ENCODE measurements at places on chromosomes 1 and 21.
A peak's percentile ranks its signal among the peaks of the same experiment; 100 is the strongest.

DNA sequence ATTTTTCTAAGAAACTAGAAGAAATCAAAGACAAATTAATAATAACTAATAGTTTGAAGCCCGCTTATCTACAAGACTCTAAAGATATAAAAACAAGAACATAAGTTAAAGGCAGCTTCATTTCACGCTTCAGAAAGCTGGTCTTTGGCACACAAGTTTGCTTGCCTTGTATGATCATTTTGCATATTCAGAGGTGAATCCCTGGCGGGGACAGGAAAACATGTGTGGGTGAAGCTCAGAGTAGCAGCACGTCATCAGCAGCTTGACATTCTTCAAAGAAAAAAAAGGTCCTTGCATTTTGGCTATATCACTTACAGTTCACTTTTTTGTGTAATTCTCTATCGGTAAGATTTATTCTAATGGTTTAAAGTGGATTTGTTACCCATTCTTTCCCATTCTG, 1911.8 kb downstream of the MRPL39 start:
- DNase-seq: no peak

DNA sequence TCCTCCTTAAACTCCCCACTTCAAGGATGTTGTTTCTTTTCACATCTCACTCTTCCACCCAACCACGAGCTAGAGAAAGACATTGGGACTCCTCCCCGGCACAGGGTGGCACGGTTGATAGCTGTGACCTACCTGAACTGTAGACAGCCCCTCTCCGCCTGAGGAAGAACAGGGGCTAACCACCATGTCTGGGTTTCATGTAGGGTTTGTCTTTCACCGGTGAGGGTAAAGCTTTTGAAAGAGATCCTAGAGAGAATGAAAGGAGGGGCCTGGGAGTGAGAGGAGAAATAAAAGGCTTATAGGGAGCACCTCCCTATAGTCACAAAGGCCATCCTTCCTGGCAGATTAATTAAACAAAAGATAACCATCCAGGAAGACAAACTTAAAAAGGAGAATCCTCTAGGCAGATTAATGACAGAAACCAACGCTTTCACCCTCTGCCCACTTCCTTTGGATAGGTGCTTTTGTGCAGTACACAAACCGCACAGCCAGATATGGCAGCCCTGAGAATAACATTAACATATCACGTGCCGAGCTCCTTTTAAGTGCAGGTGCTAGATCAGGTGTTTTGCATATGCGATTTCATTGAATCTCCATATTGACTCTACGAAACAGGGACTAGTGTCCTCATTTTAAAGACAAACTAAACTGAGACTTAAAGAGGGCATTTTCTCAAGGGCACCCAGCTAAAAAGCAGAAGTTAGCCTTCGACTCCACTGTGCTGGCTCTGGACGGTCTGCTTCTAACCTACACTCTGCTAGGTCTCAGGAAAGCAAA, 178.1 kb upstream of the RUNX1 start:
- no peak for DNase-seq

GRCh38 chr1:30311749-30312148, 411.6 kb downstream of the MATN1 start:
- DNase-seq: no peak

DNA sequence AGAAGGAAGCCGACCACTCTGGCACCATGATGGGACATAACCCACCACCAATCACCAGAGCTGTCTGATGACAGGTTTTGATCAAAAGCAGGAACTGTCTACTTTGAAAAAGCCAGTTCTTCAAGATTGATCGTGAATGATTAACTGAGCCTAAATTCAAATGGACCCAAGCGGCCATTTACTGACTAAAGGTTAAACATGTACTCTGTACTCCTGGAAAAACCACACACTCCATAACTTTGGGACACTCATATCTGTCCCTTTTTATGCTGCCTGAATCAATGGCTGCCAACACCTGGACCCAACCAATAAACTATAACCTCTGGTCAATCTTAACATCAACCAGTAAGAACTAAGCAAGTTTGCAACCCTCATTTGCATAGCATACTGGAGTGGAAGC, 206.6 kb downstream of the URB2 start:
- no peak for DNase-seq

DNA sequence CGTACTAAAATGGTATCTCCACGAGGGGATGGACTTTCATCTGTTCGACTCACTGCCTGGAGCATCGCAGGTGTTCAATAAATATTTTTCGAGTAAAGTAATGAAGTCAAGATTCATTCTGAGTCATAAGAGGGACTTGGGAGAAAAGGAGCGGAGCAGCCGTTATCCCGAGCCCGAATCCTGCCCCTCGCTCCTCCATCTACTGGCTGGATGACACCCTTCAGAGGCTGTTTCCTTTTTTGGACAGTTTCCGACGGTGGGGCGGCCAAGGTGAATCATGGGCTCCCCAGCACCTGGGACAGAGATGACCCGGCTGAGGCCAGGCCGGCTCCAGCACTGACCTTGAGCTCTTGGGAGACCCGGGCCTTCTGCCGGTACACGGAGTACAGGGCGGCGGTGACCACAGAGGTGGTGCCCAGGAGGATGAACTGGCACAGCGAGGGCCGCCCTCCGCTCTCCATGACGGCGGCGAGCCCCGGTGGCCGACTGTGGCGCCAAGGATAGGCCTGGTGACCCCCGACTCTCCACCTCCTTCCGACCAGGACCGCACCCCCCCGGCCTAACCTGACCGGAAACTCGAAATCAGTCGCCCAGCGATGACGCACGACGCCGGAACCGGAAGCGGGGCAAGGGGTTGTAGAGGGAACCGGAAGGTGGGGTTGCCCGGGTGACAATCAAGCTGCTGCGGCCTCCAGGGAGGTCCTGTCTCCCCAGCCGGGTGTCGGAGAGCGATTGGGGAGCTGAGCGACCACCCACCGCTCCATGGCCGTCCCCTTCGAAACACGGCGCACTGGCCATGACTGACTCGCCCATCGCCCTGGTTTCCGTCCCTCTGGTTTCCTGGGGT, at the start of gene MUL1:
TSS of gene MUL1 (minus strand) at position 588 of the 847 bp plus-strand sequence. CDS start at position 461, 127 bp downstream.
- DNase-seq: peak; percentile 93

DNA sequence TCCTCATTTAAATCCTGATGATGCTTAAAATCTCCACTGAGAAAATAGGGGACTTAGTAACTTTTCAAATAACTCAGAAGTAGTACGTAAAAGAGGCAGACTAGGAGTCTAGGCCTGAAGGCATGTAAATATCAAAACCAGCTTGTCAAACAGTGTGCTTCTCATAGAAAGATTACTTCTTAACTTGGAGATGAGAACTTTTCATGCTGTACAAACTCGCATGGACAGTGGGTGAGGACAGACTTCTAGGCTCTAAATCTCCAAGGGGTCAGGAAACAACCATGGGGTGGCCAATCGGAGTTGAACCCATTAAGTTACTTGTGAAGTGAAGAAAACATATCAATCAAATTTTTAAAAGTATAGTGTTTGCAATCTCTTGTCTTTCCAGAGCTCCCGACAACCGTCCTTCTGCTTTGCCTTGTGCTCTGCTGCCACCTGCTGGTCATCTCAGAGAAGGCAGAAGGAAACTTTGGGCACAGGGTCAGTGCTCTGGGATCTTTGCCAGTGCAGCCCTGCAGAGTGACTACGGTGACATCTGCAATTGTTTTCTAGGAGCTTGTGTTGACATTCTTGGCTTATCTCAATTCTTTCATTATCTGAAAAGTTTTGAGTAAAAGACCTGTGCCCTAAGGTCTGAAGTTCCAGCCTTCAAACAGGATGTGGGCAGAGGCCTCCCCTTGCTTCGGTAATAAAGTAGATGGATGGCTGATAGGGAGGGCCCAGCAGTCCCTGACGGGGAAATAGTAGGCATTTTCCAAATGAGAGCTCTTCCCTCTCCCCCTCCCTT, 105.1 kb upstream of the PDE4B start:
- DNase-seq: peak; percentile 60

DNA sequence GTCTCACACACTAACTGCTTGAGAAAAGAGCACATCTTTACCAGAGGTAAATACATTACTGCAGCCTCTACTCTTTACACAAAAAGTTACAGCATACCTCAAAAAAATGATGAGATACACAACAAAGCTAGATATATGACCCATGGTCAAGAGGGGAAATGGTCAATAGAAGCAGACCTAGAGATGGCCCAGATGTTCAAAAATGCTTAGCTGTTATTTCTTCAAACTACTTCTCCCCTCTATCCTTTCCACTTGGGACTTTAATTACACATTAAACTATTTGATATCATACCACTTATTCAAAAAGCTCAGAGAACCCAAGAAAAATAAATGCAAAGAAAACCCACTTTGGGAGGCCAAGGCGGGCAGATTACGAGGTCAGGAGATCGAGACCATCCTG, 12.8 kb downstream of the BRWD1 start:
- no peak for DNase-seq

GRCh38 chr1:36525166-36525565, 42.5 kb upstream of the CSF3R start:
- DNase-seq: no peak
